ENCODE measurements at places on chromosomes 5 and 9.

DNA sequence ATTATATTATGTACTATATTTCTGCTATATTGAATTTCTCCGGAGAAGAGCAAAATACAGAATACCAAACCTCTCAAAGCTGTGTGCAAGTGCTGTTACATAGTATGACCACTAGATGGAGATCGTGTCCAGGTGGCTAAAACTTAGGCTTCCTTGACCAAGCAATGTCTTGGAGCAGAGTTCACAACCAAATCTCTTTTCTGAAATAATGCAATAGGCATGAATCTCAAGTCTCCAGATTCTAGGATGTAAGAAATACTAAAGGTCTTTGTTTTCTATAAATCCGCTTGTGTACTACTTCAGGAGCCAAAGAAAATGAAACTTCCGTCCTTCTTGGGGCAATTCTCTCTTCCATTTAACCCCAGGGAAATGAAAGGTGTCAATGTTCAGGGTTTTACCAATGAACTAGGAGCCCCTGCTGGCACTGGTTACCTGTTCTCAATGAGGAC lies 181.5 kb upstream of the RAI14 start:
- peak; percentile 84 for DNase-seq

DNA sequence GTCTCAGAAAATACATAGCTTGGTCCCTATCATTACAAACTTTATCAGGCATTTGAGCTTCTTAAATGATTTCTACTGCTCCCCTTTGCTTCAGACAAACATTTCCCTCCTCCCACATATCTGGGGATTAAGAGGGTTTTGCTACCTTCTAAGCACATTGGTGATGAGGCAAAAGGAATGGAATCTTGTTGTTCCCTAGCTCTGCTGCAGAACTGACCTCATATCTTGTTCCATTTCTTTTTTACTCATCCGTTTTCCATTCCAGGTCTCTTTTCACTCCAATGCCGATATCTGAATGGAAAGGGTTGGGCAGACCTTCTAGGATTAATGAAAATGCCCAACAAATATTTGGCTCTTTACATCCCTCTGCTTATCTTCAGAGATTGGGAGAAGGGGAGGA lies 444.6 kb downstream of the ZNF608 start:
- no peak for DNase-seq

DNA sequence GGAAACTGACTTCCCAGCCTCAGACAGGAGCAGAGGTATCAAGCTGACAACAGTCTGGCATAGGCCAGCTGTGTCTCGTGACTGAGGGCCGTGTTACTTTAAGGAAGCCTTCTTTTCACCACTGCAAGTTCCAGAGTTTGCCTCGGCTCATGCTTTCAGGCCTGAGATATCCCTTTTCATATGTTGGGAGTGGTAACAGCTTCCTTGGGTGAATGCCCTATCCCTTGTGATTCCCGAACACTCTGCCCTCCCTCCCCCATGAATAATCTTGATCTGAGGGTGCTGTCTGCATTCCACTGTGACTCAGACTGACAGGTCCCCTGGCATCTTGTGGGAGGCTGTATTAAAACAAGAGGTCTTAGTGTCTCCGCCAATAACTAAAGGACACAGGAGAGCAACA lies 49.7 kb upstream of the ARL15 start:
- DNase-seq, result no peak

GRCh38 chr5:101678481-101679193 lies 617.4 kb downstream of the SLCO4C1 start:
- peak; percentile 62 for DNase-seq

DNA sequence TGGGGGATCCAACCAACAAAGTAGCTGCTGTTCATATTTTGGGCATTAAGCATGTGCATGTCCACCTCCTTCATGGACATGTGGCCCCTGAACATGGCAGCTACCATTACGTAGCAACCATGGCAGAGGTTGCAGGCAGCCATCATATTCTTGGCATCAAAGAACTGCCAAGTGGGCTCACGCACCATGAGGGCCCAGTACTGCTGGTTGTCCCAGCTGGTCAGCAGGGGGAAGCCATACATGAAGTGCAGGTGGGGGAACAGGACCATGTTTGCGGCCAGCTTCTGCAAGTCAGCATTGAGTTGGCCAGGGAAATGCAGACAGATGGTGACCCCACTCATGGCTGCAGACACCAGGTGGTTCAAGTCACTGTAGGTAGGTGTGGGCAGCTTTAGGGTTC lies 9.5 kb downstream of the MTAP start:
- DNase-seq, result no peak

GRCh38 chr5:6349387-6349786 lies 29.0 kb downstream of the MED10 start:
- DNase-seq, result no peak

GRCh38 chr9:119003882-119004617 lies 365.2 kb downstream of the BRINP1 start:
- DNase-seq, result no peak

GRCh38 chr5:122702524-122702875 lies 72.4 kb upstream of the SNX2 start:
- no peak for DNase-seq

DNA sequence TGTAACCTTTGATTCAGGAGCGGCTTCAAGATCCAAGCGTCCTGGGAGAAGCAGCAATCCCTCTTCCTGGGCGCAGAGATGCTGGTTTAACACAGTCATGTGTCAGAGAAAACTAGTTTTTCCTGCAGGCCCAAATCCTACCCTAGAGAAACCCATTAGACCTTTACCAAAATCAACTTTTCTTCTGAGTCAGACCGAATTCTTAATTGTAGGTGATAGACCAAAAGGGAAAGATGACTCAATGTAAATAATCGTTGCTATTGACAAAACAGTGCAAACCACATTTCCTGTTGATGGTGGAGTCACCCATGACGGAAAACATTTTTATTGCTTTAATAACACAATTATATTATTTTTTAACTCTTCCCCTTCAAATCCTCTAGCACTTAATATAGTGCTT lies 40.1 kb downstream of the SLC1A1 start:
- no peak for DNase-seq

- peak; percentile 79 for DNase-seq
Measured at GRCh38 chr5:93620487-93621326, 37.7 kb downstream of the NR2F1 start.

DNA sequence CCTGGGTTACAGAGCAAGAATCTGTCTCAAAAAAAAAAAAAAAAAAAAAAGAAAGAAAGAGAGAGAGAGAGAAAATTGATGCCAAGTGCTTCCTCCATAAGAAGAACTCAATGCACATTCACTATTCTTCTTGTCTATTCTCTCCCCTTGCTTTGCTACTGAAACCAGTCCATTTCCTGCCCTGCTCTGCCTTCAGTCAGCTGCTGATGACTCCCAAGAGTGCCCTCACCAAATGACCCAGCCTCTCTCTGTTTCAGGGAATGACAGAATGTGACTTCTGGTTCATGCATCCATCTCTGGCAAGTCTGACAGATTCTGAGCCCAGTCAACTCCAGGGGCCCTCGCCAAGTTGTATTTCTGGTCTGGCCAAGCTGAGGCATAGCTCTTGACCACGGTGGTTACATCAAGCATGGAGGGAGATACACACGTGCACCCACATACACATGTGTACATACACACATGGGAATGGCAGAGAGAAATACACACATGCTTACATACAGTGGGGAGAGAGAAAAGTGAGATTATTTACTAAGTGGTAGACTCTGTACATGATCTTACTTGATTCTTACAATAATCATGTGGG lies 106.2 kb downstream of the NSG2 start:
- DNase-seq, result no peak

DNA sequence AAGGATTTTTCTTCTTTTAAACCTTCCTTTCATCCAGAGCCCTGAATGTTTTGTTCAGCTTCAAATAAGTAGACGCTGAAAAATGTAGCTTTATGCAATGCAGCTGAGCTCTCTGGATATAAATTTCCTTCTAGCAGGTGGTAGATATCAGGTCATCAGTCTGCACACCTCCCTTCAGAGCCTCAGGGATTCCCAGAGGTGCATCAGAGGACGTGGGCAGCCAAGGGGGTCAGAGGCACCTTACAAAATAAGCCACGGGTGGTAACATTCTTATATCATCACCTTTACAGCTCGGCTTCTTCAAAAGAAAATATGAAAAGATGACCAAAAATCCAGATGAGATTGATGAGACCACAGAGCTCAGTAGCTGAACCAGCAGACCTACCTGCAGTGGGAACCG lies 19.3 kb downstream of the MOCS2 start:
- no peak for DNase-seq

- DNase-seq, result no peak
Measured at GRCh38 chr5:151812757-151813309, 41.1 kb downstream of the G3BP1 start.

DNA sequence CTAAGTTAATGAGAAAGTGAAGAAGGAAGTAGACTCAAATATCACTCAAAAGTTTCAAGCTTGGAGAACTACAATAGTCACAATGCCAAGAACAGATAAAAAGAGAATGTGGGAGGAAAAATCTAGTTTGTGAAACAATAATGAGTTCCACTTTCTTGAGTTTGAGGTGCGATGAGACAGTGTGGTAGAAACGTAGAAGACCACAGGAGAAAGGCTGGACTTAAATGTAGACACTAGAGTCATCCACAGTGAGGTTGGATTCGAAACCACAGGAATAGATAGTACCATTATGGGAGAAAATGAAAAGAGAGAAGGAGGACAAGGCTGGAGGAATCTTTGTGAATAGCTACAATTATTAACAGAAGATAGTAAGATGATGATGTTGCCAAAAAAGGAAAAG lies 141.1 kb upstream of the LRRTM2 start:
- DNase-seq, result no peak

DNA sequence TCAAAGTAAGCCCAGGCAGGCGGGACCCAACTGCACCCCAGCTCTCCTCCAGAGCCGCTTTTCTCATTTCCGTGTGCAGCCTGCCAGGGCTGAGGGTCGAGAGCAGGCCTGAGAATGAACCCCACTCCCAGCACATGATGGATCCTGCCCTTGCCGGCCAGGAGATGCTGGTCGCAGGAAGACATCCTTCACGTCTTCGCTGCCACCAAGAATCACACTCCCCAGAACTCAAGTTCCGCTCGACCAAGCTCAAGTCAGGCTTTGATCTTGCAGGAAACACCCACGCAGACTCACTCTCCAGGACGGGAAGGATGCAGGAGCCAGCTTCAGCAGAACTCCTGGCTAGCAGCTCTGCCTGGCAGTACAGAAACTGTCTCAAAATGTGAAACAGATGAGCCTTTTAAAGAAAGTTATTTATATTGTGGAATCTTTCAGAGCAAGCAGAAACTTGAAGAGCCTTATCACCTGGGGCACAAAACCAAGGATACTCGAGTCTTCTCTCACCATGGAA lies 102.4 kb downstream of the ROR2 start:
- peak; percentile 9 for DNase-seq

DNA sequence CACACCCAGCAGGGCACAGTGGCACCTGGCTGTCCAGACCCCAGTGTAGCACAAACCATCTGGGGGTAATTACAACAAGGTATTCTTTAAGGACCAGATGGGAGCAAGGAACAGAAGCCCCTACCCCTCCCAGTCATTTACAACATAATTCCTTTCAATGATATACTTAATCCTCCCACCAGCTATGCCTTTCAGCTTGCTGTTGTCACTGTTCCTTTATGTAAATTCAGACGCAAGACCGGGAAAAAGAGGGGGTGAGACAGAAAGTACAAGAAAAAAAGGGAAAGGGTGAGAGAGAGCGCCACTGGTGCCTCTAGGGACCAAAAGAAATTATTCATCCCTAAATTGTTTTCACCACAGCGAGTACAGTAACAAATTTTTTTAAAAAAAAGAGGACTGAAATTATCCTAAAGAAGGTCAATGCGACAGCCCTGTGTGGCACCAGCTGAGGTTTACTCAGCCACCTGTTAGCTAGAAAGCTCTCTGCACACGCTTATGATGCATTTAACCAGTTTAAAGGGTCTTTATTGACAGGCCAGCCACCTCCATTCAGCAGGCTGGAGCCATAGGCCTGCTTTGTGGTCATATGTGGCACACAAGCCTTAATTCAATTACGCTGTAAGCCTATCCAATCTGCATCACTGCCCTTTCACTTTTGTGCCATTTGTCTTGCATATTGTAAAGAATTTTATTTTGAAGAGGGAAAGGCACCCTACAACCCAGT lies 210.2 kb upstream of the ISL1 start:
- no peak for DNase-seq

DNA sequence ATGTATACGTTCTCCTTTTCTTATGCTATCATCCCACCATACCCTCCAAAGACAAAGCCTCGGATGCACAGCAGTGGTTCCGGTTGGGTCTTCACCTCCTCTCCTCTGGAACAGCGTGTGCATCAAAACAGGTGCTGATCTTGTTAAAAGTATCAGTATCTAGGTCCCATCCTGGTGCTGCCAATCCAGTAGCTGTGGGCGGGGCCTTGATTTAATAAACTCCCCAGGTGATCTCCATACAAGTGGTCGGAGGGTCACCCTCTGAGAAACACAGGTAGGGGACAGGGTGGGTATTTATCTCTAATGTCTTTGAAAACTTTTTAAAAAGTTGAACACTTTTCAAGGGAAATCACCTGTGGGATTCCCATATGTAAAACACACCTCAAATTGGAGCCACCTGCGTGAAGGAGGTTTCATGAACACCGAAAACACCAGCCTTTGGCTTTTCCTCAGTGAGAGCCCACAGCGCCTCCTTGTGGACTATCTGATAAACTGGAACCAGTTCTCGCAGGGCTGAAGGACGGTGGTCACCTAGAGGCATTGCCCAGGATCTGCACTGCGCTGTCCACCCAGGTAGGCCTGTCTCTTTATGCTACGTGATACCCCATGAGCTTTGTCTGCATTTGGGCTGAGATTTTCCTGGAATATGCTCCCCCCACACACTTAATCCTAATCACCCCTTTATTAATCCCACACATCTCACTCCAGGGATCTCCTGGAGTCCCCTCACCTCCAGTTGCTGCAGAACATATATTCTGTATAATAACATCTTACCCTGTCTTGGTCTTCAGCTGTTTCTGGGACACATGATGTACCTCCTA lies 80.5 kb upstream of the EPB41L4B start:
- DNase-seq, result peak; percentile 25

DNA sequence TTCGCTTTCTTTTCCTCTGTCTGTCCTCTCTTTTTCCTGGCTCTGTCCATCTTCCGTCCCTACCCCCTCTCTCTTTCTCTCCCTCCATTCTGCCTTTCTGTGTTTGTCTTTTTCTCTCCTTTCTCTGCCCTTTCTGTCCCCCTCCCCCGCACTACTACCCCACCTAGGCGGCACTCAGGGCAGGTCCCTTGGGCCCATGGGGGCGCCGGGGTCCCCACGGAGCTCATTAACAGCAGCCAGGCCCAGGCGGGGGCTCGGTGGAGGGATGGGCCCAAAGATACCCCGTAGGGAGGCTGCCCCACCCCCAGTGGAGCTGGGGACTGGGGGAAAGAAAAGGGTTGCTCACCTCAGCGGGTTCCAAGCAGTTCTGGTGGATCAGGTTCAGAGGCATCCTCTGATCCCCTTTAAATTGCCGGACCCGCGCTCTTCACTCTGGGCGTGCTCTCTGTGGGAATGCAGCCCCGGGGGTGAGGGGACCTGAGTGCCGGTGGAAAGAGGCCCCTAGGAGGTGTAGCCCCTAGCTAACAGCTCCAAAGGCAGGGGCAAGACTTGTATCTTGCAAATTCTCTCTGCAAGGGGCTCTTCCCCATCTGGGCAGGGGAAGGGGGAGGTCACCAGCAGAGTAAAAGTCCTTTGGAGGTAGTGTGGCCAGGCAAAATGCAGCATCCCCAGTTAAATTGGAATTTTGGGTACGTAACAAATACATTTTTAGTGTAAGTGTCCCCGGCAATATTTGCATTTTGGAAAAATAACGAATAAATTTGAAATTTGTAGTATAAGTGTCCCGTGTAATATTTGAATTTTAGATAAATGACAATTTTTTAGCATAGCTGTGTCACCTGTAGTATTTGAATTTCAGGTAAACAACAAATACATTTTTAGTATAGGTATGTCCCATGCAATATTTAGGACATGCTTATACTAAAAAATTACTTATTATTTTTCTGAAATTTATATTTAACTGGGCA lies 7.4 kb downstream of the LHX2 start:
- no peak for DNase-seq

Data from pons (tissue), 1 donor.